ENCODE measurements at places on chromosomes 7 and 10.

- DNase-seq = no peak
Observed at GRCh38 chr7:117402109-117402508, 25.2 kb downstream of the ASZ1 start.

- DNase-seq = no peak
Observed at GRCh38 chr10:70090951-70091350, 38.3 kb downstream of the MACROH2A2 start.

GRCh38 chr10:77160679-77161078, 476.9 kb downstream of the KCNMA1 start:
- no peak for DNase-seq

DNA sequence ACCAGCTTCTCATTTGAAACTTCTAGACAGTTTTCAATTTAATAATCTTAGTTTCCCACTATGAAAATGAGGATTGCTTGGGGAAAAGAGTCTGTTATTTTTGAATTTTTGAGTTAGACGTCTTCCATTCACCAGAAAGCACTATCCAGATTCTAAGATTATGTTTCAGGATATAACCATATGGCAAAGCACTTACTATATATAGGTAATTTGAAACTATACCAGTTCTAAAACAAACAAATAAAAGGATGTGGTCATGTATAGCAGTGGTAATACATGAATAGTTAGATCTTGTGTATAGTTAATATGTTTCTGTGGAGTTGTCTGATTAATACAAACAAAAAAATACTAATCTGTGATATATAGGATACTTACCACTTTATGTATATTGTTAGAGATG, 320.0 kb downstream of the EXOC4 start:
- DNase-seq = no peak

DNA sequence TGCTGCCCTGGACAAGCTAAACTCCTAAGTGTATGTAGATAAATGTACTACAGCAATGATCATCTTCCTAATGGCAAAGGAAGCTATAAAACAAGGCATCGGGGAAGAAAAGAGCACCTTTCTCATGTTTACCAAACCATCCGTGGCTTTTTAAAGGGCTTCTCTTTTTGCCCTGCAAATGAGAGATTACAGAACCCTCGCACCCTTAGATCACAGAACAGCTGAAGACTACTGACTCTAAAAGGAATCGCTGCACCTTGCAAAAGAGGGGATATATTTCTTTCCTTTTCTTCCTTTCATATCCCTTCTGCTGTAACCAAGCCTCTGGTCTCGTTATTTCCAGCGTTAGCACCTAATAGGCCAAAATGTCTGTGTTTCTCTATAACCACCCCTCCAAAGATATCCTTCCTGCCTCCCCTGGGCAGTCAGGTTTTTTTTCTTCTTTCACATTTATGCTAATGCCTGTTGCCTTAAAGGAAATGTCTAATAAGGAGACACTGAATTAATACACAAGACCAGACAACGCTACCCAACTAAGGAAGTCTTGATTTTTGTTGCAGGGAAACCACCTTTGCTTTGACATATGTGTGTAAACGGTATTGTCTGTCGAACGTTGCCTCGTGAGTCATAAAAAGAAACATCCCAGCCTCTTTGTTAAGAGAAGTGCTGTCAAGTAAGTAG, 10.5 kb downstream of the ST8SIA6 start:
- DNase-seq = no peak

- DNase-seq = peak; percentile 31
Observed at GRCh38 chr7:85471740-85472139, 284.9 kb upstream of the SEMA3D start.

GRCh38 chr10:31623947-31624346, 304.7 kb downstream of the ARHGAP12 start:
- DNase-seq = no peak

DNA sequence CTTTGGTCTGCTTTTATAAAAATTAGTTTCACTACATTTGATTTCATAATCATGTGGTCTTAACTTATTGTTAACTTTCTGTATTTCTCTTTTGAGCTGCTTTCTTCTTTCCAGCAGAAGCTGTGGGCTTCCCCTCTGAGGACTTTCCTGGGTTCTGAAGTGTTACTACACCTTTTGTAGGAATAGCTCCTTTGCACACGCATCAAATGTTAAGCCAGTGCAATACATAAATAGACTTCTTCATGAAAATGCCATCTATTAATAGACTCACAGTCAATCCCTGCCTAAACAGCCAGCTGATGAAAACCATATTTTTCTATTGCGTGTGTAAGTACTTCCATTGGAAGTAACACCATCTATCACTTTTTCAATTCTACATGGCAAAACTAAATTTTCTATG, 1.5 kb downstream of the ABCB4 start:
- DNase-seq = no peak

DNA sequence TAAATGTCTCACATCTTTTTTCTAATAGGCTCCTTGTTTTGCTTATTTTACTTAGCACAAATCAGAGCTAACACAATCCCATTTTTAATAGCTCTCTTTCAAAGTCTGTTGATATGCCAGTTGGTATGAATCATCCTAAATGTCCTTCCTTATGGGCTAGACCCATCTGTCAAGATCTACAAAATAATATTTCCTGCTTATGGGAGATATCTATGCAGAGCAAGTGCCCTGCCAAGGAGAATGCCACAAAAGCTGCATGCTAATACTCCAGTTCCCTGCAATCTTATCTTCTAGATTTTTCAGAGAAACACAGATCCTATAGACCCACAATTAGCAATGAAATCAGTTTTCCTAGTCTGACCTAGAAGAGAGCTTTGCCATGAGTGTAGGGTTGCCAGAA, 230.8 kb upstream of the NPVF start:
- peak; percentile 8 for DNase-seq

GRCh38 chr10:128498746-128499145, 372.5 kb upstream of the MKI67 start:
- DNase-seq = no peak

DNA sequence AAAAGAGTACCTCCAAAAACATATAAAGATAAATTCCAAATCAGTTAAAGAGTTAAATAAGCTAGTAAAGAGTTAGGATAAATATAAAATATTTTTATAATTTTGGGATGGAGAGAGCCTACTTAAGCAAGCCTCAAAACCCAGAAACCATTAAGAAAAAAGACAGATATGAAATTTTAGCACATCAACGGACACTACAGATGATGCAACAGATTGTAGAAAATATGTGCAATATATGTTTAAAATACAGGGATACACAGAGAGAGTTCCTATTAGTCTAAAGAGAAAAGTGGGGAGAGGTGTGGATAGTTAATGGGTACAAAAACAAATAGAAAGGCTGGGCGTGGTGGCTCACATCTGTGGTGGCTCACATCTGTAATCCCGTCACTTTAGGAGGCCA, 23.6 kb upstream of the USP54 start:
- no peak for DNase-seq

DNA sequence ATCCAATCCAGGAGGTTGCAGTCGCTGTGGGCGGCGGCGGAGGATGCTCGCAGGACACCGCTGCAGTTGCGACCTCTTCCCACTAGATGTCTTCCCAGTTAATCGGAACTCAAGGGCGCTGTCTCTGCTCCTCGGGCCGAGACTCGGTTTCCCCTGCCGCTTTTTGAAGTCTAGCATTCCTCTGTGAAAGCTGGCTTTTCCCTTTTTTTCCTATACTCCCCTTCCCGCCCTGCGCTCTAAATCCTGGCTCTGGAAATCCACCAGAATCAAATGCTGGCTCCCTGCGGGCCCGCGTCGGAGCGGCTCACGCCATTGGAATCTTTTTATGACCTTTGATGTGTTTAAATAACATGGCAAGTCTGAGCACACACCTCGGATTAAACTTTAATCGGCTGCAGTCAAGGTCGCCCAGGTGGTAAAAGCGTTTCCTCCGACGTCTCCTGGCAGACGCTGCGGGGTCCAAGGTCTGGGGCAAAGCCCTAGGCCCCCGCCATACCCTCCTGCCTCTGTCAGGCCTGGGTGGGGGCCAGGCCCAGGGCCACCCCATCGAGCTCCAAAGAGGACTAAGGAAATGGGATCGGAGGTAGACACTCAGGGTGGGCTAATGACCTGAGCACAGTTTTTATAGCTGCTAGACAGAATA, 10.7 kb upstream of the HOXA13 start:
- no peak for DNase-seq

GRCh38 chr10:127945341-127945758, 38.4 kb downstream of the PTPRE start:
- DNase-seq = no peak

- DNase-seq = no peak
Observed at GRCh38 chr7:47347816-47348385, 234.0 kb downstream of the TNS3 start.

DNA sequence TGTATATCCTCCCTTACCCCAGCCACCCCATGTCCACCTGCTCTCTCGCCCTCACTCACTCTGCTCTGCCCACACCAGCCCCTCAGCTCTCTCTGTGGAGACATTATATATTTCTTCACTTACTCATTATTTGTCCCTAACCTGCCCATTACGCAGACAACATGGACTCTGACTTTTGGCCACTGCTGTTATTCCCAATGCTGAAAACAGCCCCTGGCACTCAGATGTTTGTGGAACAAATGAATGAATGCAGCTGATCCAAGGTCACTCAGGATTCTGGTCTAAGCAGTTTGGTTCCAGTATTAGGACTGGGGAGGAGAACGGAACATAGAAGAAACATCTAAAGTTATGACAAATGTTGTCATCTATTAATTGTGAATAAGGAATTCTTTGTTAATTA, 26.7 kb downstream of the GNA12 start:
- DNase-seq = no peak

DNA sequence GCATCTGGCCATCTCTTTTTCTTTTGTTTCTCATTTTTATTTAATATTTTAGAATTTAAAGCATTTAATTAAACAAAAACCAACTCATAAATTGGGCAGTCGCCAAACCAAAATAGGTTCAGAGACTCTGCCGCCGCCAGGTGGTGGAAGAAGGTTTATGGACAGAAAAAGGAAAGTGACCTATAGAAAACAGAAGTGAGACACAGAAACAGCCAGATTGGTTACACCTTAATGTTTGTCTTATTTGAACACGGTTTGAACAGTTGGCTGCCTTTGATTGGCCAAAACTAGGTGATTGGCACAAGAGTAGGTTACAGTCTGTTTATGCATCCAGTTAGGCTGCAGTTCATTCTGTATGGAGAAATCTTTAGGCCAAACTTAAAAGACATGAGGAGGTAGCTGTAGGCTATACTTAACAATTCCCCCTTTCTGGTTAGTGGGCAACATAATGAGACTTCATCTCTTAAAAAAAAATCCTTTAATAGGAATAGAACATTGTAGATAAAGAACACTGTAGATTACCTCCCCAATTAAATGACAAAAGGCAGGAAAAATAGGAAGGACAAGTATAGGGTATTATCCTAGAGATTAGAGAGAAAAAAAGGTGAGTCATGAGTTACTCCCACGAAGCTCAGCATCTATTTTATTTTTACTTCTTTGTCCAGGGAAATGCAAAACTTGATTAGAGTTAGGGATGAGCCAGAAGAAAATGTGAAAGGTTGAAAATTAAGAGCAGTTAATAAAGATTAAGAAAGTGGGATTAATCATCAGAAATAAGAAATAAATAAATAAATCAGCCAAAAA, 23.9 kb upstream of the CYCS start:
- DNase-seq = no peak

DNA sequence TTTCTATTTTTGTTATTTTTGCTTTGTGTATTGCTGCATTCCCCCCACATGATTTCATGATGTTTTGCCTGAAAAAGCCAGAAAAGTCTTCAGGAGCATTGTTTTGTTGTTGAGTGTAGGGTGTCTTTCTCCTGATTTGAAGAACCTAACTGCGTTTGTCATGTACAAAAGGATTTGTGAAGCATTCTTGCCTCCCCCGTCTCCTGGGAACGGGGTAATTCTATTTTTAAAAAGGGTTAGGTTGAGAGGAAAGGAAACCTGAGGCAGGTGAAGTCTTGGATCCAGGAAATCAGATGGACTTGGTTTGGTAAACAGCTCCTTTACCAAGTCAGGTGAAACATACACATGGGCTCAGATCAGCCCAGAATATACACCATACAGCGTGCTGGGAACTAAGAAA, 26.0 kb upstream of the BTBD16 start:
- no peak for DNase-seq

DNA sequence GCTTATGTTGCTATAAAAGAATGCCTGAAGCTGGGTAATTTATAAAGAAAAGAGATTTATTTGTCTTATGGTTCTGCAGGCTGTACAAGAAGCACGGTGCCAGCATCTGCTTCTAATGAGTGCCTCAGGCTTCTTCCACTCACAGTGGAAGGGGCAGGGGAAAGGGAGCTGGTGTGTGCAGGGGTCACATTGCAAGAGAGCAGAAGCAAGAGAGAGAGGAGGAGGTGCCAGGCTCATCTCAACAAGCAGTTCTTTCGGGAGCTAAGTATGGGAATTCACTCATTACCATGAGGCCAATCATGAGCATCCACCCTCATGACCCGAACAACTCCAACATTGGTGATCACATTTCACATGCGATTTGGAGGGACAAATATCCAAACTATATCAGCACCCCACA, 17.2 kb upstream of the SLK start:
- no peak for DNase-seq

DNA sequence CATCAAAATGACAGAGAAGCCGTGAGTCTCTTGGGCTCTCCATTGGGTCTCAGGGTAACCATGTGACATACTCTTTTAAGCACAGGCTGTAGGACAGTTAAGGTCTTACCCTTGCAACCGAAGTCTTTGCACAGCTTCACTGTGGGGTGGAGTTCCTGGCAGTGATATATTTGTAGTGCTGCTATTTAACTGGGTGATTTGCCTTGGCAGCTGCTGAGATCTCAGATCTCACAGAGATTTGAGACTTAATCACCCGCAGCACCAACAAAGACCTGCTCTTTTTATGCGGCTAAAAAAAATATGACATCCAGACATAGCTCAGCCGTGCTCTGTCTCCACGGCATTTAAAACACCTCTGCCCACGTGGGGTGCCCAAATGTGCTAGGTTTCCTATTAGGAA, 63.4 kb upstream of the NPTX2 start:
- no peak for DNase-seq

GRCh38 chr7:100763556-100764140, 30.3 kb downstream of the ZAN start:
- DNase-seq = no peak

- DNase-seq = no peak
Observed at GRCh38 chr10:72682638-72683037, 9.3 kb upstream of the MCU start.

GRCh38 chr10:72234560-72235095, 18.6 kb upstream of the ASCC1 start:
- DNase-seq = no peak

- no peak for DNase-seq
Observed at GRCh38 chr7:47572094-47572445, 9.8 kb downstream of the TNS3 start.
